ENCODE measurements at places on chromosomes 16 and 17.

DNA sequence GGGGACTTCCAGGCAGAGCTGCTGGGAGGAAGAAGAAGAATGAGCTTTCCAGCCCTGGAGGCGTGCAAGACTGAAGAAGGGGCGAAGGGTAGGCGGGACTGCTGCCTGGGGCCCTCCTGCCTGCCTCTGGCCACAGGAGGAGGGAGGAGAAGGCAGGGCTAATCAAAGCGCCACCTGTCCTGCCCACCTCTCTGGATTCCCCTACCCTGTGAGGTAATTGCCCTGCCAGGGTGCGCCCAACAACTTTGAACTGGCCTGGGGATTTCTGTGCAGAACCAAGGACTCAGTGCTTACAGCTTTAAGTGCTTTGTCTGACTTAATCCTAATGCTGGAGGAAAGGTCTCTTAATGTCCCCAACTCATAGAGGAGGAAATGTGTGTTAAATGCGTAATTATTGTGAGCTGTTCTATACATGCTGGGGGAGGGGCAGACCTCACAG, at the start of gene NOXO1:
Gene NOXO1, minus strand, starts transcription at position 72 of the 439 bp plus-strand sequence. CDS start 290 bp downstream, outside the sequence.
- no peak for DNase-seq

DNA sequence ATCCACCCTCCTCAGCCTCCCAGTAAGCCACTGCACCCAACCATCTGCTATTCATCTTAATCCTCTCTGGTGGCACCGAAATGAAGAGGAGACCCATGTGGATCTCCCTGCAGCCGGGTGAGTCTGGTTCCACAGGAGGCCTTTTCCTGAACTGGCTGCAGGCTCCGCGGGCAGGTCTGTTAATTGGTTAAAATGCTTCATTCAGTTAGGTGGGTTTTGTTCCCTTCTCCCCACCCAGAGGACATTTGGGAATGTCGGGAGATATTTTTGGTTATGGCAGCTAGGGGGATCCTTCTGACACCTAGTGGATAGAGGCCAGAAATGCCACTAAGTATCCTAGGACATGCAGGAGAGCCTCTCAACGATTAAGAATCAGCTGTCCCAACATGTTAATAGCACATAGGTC, 16.7 kb downstream of the C16orf54 start:
- no peak for DNase-seq

GRCh38 chr16:3740934-3741333, 23.6 kb upstream of the TRAP1 start:
- no peak for DNase-seq

- no peak for DNase-seq
Measured at GRCh38 chr17:79011451-79012147, 2.0 kb upstream of the CANT1 start.

Data from HS-27A (cell line).